RWPE2 (cell line): ENCODE measurements at places on chromosomes 16 and 17.
A peak's percentile ranks its signal among the peaks of the same experiment; 100 is the strongest.

GRCh38 chr16:65867276-65867960 lies 499.1 kb upstream of the CDH5 start:
- no peak for DNase-seq

GRCh38 chr17:7262935-7263800 lies 890 bp upstream of the CLDN7 start:
- DNase-seq, result no peak

GRCh38 chr17:52758481-52758880 lies 600.0 kb upstream of the CA10 start:
- DNase-seq, result no peak

DNA sequence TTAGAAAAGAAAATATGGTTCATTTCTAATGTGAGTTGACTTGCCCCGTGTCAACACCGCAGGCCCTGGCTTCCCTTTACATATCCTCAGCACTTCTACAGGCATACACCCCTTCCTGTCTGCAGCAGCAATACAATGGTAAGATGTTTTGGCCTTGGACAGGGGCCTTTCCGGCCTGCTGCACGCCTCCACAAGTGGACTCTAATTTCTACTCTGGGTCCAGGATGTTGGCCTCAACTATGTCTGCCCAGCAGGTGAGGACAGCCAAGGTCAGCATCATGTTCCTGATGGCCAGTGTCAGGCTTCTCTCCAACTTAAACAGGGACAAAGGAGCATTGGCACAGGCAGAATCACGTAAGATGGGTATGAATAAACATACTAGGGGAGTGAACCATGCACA lies 11.0 kb downstream of the C17orf67 start:
- DNase-seq, result no peak

DNA sequence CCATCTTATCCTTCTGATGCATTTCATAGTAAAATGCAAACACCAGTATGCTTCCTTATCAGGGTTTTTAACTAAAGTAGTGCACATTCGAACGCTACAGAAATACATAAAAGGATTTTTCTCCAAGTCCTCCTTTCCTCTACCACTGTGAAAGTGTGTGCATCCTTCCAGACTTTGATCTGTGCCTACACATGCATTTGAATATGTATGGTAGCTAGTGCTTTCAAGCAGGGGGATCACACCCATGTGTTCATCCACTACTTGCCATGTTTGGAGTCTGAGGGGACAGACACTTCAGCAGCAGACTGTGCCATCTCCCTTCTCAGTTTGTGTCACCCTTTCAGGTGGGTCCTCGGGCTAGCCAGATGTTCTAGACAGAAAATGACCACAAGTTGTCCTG lies 14.9 kb downstream of the LDHD start:
- no peak for DNase-seq

DNA sequence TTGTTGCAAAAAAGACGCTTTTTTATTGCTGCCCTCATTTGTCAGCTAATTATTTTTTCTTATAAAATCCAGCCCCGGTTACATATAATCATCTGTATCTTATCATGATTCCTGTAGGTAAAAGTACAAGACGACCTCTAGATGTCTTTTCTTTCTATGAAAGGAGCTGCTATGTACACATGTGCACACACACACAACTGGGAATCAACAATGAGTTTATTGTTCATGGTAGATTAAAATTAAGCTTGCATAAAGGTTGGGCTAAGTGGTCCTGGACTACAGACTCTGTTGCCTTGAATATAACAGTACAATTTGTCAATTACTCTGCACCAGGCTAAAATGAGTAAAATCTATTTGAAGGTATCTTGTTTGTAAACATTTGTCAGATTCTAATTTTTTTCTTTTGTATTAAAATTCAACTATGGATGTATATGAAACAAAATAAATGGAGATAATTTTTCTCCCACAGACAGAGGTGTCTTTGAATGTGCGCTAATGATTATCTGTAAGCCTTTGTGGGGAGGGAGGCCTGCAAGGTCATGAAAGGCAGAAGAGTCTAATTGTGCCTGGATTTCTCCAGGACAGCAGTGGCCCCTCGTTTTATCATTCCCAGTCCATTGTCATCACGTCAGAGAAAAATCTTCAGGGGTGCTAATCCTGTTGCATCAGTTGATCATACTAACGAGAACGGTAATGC lies 13.4 kb downstream of the C17orf58 start:
- no peak for DNase-seq

- DNase-seq, result no peak
These were observed 144.1 kb upstream of the CES5A start for GRCh38 chr16:56019274-56019673.

GRCh38 chr17:75250009-75250471 lies 11.4 kb downstream of the GGA3 start:
- no peak for DNase-seq

- no peak for DNase-seq
These were observed 212.9 kb downstream of the CDH8 start for GRCh38 chr16:61823326-61823725.

GRCh38 chr17:82781894-82782274 lies 30.0 kb downstream of the TBCD start:
- DNase-seq, result no peak

DNA sequence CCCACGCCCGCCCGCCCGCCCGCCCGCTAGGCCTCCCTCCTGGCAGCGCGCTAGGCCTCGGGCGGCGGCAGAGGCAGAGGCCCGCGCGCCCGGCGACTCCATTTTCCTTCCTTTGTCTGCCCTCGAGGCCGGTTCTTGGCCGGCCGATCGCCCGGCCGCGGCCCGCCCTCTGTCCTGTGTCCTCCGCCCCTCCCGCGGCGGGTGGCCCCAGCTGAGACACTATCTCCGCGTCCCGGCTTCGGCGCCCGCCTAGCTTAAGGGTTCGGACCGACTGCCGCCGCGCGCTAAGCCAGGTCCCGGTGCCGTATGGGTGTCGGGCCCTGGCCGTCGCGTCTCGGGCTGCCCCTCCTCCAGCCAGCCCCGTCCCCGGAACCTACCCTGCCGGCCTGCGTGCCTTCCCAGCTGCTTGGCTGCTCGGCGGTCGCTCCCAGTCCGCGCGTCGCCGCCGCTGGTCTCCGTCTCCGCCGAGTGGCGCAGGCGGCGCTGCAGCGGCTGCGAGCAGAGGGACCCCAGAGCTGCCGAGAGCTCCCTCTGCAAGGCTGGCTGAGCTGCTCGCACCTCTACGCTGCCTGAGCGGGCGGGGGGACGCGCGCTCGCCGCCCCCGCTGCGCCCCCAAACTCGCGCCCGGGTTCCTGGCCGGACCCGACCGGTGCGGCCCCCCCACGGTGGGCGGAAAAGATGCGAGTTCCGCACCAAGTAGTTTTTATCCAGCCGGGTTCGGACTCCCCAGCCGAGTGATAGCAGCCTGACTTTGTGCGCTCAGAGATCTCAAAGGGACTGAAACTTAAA lies 787 bp downstream of the CTCF start:
- DNase-seq, result no peak

DNA sequence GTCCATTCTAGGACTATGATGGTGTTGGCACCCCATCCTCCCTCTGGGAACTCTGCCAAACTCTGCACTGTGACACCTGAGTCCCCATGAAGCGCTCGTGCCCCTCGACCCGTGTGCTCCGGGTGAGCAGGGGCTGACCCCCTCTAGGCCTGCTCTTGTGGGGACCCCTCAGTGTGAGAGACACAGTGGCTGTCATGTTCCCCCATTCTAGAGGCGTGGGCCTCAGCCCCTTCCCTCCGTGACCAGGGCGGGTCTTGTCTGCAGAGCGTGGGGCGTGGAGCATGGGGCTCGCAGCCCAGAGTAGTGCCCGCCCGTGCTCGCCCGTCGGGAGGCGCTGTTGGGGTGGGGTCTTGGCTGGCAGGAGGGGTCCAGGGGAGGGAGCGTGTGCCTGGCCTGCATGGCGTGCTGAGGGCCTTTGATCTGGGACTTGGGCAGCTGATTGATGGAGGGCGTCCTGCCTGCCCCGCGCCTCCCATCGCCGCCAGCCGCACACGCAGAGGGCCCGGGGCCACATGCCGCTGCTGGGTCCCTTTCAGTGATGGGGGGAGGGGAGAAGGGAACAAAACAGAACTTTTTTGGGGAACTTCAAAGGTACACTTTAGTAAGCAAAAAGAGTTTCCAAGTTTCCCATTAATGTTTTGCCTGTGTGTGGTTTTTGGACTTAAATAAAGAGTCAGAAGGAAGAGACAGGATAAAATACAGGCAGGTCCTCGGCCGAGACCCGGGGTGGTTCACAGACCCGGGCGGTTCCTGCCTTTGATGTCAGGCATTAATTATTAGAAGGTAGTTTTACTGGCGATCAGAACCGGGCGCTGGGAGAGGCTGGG lies 22.5 kb downstream of the CENPX start:
- DNase-seq, result no peak

GRCh38 chr16:62926121-62926801 lies 890.0 kb upstream of the CDH8 start:
- no peak for DNase-seq

GRCh38 chr17:6456914-6457687 lies 12.8 kb downstream of the PIMREG start:
- peak; percentile 64 for DNase-seq

GRCh38 chr17:45001310-45001709 lies 33.2 kb upstream of the C1QL1 start:
- no peak for DNase-seq

- no peak for DNase-seq
These were observed 2.3 kb upstream of the MAP2K3 start for GRCh38 chr17:21282231-21282630.

DNA sequence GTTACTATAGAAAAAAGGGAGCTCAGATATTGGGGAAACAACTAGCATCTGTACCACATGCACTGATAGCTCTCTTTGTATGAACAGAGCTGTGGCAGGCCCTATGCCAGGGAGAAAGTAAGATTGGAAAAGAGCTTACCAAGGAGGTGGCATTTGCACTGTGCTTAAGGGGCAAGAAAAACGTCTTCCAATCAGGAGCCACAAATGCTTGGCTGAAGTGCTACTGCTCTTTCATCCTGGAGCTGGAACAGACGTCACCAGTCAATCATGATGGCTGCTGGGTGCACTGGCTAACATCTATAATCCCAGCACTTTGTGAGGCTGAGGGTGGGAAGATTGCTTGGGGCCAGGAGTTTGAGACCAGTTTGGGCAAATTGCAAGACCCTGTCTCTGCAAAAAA lies 218.5 kb downstream of the SEC14L1 start:
- DNase-seq, result no peak

- no peak for DNase-seq
These were observed 763 bp upstream of the ACTG1 start for GRCh38 chr17:81513372-81513752.

DNA sequence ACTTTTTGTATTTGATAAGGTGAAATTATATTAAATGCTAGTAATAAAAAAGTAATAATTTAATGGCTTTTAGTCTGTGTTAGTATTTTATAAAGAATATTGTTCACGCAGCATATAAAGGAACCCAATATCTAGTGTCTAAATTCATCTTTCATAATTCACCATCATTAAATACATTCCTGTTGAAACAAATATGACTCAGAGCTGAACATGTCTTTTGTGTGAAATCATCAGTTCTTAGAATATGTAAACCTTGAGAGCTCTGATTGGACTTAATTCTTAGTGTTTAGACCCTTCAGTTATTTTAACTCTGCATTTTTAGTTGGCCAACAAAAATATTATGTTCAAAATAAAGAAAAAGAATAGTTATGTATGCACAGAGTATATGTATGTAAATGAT lies 71.8 kb downstream of the ABHD15 start:
- no peak for DNase-seq

GRCh38 chr17:78408476-78409050 lies 30.1 kb downstream of the PGS1 start:
- DNase-seq, result no peak

GRCh38 chr17:76909971-76910760 lies 42.0 kb downstream of the MGAT5B start:
- DNase-seq, result no peak

DNA sequence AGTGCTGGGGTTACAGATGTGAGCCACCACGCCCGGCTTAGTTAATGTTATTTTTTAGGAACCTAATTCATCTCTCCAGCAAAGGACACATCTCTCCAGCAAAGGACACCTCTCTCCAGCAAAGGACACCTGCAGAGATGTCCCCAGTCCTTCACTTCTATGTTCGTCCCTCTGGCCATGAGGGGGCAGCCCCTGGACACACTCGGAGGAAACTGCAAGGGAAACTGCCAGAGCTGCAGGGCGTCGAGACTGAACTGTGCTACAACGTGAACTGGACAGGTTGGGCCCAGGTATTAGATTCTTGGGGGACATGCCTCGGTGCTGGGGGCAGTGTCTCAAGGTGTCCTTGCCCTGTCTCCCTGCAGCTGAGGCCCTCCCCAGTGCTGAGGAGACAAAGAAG lies 4.7 kb downstream of the PFAS start:
- DNase-seq, result no peak

DNA sequence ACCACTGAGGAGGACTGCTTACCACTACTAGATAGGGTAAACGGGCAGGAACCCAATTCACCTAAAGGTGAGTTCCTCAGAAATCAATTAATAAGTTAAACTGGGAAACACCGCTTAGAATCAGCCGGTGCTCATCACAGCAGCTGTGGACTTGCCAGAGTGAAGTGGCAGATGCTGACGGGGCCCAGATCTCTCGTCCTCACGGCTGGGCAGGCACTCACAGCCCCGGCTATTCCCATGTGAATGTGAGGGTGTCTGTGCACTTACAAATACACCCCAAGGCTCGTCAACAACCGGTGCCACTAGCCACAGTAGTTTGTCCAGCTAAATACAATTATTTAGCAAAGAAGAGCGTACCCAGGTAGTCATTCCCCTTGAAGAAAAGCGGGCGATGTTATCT lies 29.7 kb downstream of the MBTPS1 start:
- DNase-seq, result no peak

GRCh38 chr16:11949527-11949926 lies 7.7 kb upstream of the NPIPB2 start:
- DNase-seq, result no peak

GRCh38 chr17:82709024-82709675 lies 7.4 kb upstream of the FN3KRP start:
- DNase-seq, result no peak

- no peak for DNase-seq
These were observed 13.1 kb downstream of the SLC38A8 start for GRCh38 chr16:84029297-84030047.

DNA sequence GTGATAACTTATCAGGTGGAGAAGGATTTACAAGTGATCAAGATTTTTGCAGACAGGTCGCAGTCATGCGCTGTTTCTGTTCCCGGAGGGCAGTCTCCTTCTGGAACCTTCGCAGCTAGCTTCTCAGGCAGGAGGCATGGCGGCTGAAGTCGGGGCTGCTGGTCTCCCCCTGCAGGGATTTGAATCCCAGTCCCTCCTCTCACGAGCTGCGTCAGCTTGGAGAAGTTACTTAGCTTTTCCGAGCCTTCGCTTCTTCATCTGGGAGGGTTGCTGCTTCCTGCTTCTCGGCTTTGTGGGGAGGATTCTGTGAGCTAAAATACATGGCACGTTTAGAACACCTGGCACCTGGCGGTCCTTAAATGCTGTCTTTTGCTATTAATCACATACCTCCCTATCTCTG lies 287.8 kb upstream of the FOXF1 start:
- peak; percentile 36 for DNase-seq

DNA sequence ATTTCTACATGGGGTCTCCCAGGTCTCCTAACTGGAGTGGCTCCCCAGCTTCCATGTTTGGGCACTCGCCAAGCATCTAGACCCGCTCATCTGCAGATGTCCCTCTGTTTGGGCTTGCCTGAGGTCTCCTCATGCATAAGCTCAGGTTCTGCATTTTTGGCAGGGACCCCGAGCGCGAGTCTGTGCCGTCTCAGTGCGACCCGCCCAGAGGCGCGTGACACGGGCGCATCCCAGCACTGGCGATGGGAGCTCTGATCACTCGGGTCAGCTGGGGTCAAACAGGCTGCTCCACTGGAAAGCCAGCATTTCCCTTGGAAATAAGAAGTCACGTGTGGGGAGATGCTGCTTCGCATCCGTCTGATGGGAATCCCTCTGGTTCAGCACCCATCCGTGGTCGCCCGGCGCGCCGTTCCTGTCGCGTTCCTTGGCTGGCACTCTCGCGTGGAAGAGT lies 56.9 kb upstream of the FASN start:
- DNase-seq, result no peak
